GM18507 (cell line): ENCODE measurements at places on chromosomes 2 and 18.
A peak's percentile ranks its signal among the peaks of the same experiment; 100 is the strongest.

GRCh38 chr2:24220554-24221291, 45.9 kb downstream of the FAM228A start:
- DNase-seq: no peak

GRCh38 chr18:54762386-54762785, 65.9 kb upstream of the RAB27B start:
- DNase-seq: no peak

GRCh38 chr2:221308507-221309066, 263.5 kb downstream of the EPHA4 start:
- no peak for DNase-seq

DNA sequence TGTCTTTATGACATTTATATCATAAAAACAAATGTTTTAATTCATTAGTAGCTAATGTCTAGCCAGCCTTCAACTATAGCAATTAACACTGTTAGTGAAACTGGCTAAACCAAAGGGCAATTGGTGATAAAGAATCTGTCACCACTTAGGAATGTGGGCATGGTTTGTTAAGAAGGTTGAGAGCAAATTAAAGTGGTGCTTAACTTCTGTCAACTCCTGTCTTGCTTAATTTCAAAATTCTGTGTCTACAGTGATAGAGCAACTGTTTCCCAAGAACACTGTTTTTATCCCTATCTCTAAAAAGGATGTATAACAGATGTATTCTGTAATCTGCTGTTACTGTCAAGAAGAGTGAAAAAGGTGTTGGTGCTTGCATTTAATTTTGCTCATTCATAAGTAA, 36.5 kb downstream of the CFAP36 start:
- no peak for DNase-seq

DNA sequence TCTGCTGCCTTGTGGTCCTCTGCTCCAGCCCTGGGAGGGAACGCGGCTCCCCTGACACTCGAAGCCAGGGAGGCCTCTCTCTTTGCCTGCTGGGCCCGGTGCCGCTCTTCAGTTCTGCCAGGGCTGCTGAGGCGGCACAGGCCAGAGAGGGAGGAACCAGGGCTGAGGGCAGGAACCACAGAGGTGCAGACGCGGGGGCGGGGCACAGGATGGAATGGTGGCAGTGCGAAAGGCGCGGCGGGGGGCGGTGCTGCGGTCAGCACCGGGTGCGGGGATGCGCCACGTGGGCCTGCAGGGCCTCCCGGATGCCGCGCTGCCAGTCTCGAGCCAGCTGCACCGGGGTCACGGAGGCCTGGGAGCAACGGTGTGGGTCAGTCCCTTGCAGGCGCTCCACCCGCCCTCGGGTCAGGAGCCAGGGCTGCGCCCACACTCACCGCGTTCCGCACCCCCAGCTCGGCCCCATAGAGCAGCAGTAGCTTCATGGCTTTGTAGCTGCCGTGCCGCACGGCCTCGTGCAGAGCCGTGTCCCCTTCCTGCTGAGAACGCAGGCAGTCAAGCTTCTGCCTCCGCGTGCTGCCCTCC, 4.4 kb downstream of the ANKRD23 start:
- peak; percentile 25 for DNase-seq

- no peak for DNase-seq
These were observed 9.1 kb upstream of the TMEFF2 start for GRCh38 chr2:192203876-192204275.

DNA sequence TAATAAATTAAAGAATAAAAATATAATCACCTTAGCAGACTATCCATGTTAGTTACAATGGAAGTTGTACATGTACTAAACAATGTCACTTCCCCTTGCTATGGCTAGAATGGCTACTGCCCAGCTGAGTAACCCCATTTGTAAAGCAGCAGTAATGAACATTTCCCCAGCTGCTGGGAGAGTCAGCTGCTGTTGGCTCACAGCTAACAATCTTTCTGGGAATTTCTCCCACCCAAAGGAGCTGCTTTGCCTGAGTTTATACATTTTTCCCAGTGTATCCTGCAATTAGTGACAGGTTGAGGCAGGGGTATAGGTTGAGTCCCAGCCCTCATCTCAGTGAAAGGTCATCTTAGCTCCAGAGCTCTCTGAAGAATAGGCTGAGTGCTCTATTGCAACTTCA, 665.6 kb upstream of the KLHL29 start:
- DNase-seq: no peak

GRCh38 chr2:26578581-26578980, 62.6 kb downstream of the CIB4 start:
- no peak for DNase-seq

GRCh38 chr2:149806651-149807050, 219.1 kb upstream of the MMADHC start:
- DNase-seq: no peak

GRCh38 chr18:25568986-25569385, 217.0 kb upstream of the ZNF521 start:
- DNase-seq: no peak

GRCh38 chr2:236744716-236745115, 175.1 kb downstream of the ACKR3 start:
- DNase-seq: no peak

DNA sequence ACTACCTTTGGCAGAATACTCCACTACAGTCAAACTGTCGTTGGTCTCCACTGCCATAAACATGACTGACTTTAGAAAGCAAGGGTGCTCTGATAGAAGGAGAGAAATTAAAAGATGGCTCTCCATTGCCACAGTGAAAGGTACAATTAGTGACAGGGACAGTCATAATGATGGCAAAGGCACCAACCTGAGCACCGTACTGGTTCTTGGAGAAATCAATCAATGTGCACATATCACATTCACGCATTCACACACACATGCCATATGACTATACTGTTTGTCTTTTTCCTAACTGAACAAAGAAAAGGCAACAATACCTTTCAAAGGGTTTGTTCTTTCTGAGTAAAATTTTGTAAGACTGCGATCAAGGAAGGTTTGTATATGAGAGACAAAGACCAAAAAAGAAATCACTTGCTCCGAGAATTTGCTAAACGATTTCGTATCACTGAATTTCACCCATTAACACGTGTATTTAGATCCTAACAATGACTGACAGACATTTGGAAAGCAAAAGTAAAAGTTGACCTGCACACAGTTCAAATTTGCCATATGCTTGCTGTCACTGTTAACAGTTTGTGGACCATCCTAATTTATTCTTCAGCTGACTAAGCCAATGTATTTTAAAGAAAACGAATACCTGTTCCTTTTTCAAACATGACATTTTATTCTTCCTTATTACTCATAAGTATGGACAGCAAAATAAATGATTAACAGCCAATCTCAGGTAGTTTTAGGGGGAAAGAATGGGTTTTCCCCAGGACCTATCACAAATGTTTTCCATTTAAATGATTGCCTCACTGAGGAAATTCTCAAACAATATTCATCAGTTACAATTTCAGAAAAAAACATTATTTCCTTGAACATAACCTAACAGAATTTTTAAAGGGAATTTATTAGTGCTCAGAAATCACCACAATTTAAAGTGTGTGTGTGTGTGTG, 644.4 kb downstream of the ZEB2 start:
- no peak for DNase-seq

GRCh38 chr2:121080013-121080772, 204.8 kb downstream of the TFCP2L1 start:
- DNase-seq: no peak
